ENCODE measurements at places on chromosomes 16 and 17.

GRCh38 chr17:16920628-16921020 lies 51.3 kb downstream of the TNFRSF13B start:
- no peak for DNase-seq

- DNase-seq: no peak
These were observed 9.4 kb downstream of the ABCC1 start for GRCh38 chr16:15958703-15959348.

GRCh38 chr16:11319529-11320146 lies 25.6 kb upstream of the RMI2 start:
- no peak for DNase-seq

DNA sequence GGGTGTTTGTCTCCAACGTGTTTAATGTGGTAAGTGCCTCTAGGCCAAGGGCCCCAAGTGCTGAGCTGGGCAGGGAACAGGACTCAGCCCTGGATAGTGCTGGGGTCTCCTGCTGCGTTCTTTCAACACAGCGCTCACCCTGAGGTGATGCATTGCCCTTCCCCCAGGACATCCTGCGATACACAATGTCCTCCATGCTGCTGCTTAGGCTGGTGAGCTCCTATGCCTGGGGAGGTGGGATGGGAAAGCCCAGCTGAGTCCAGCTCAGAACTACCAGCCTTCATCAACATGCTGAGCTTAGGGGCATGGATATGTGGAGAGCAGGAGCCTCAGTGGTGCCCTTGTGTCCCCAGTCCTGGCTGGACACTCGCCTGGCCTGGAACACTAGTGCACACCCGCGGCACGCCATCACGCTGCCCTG lies 563 bp downstream of the ZACN start:
- DNase-seq: no peak

- DNase-seq: no peak
These were observed 624 bp downstream of the G6PC3 start for GRCh38 chr17:44071198-44071520.

DNA sequence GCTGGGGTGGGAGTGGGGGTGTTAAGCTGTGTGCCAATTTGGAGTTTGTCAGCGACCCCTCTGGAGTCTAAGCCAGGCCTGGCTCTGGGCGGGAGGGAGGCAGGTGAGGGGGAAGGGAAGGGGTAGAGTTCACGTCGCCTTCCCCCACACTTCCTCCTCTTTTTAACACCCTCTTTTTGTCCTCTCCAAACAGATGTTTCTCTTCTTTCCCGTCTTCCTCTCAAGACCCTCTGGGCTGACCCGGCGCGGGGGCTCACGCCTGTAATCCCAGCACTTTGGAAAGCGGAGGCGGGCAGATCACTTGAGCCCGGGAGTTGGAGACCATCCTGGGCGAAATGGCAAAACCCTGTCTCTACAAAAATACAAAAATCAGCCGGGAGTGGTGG lies 3.3 kb downstream of the HOXB1 start:
- no peak for DNase-seq

DNA sequence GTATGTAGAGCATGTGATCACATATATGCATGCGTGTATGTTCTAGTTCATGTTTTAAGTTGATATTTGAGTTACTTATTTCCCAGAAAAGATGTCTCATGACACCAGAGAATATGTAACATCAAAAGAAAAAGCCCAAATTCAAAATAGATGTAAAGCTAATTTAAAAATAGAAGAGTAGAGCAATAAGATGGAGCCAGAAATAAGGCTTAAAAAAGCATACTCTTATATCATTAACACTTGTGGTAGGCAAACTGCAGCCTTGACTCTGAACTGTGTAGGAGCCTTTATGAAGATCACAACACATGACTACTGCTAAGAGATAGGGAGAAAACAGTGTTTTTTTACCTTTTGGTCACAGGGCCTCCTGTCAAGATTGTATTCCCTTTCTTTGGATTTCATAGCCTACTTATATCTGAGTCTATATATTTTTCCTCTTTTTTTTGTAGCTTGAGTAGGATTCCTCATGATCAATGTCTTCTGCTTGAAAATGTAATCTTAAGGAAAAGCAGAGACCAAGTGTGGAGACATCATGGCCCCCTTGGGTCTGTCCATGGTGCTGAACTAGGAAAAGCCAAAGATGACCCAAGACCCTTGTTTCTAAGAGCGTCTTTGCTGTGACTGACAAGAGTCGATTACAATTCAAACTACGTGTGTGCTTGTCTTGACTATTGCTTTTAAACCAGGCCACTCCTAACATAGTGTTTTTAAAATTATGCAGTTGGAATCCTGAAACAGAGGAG lies 390.4 kb downstream of the SHISA9 start:
- no peak for DNase-seq

GRCh38 chr16:2708955-2709587 lies 11.0 kb downstream of the PRSS27 start:
- DNase-seq: no peak

- no peak for DNase-seq
These were observed 121.2 kb downstream of the SNX29 start for GRCh38 chr16:12097523-12098428.

GRCh38 chr17:43006639-43007551 lies at the start of gene IFI35:
TSS of gene IFI35 (plus strand) at chr17:43006784. CDS start at chr17:43006948, 164 bp downstream.
- no peak for DNase-seq

GRCh38 chr17:6684460-6684783 lies 28.7 kb downstream of the SLC13A5 start:
- DNase-seq: no peak
